Type B pancreatic cell (in vitro differentiated cells): ENCODE measurements at places on chromosomes 1 and 21.
A peak's percentile ranks its signal among the peaks of the same experiment; 100 is the strongest.

- DNase-seq: peak; percentile 72
- peak overlapping the region; percentile 96 for H3K4me3 ChIP-seq
- peaks cover 52% of the 10 kb centered on the region for H3K4me1 ChIP-seq
- peak overlapping the region; percentile 99 for H3K27ac ChIP-seq
These were observed 6.7 kb downstream of the LMO4 start for GRCh38 chr1:87335175-87335884.

DNA sequence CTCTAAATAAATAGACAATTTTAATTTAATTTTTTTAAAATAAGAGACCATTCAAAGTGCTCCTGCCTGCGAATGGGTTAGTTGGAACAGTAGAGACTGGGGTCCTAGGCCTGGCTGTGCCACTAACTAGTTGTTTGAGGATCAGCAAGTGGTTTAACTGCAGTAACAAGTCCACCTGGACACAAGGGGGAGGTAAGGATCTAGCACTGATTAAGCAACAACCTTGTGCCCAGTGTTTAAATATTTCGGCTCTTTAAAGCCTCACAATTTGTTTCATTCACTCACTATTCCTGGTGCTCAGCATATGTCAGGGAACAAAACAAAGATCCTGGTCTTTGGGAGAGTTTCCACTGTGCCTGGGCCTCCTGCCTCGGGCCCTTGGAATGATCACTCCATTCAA is 1.6 kb upstream of the AGT start:
- no peak for DNase-seq
- no peaks in the 10 kb centered on the region for H3K36me3 ChIP-seq
- no peak overlapping the region for H3K27ac ChIP-seq
- H3K4me3 ChIP-seq: no peak overlapping the region
- H3K27me3 ChIP-seq: no peaks in the 10 kb centered on the region

GRCh38 chr1:245832771-245833527 is 674.1 kb downstream of the SMYD3 start:
- no peak overlapping the region for H3K27ac ChIP-seq
- H3K4me1 ChIP-seq: peaks cover 9% of the 10 kb centered on the region
- no peaks in the 10 kb centered on the region for H3K27me3 ChIP-seq
- H3K36me3 ChIP-seq: no peaks in the 10 kb centered on the region
- no peak for DNase-seq

GRCh38 chr1:31781756-31782371 is 17.7 kb upstream of the ADGRB2 start:
- peak overlapping the region; percentile 46 for H3K27ac ChIP-seq
- DNase-seq: no peak

DNA sequence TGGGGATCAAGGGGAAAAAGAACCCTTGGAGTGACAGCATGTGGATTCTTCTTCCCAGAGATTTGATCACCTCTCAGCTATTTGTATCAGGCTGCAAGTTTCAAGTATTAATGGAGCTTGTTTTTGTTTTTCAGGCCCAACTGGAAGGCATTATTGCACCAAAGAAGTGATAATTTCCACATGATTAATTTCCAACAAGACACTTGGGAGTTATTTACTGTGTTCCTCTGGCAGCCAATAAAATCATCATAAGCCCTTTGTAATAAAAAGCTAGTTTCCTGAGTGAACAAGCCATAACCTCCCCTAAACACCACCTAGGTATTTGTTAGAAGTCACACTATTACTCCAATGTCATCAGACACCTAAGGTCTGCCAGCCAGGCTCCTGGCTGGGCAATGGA is 8.2 kb downstream of the DNALI1 start:
- no peak overlapping the region for H3K4me3 ChIP-seq
- no peak for DNase-seq
- no peak overlapping the region for H3K27ac ChIP-seq
- H3K36me3 ChIP-seq: peaks cover 13% of the 10 kb centered on the region
- no peaks in the 10 kb centered on the region for H3K4me1 ChIP-seq

GRCh38 chr1:205446828-205447227 is 9.0 kb downstream of the BLACAT1 start:
- peak overlapping the region; percentile 96 for H3K4me3 ChIP-seq
- H3K36me3 ChIP-seq: peaks cover 6% of the 10 kb centered on the region
- H3K27ac ChIP-seq: peak overlapping the region; percentile 96
- no peak for DNase-seq
- H3K4me1 ChIP-seq: peaks cover 71% of the 10 kb centered on the region

GRCh38 chr1:219058891-219059820 is 114.5 kb upstream of the LYPLAL1 start:
- H3K36me3 ChIP-seq: no peaks in the 10 kb centered on the region
- no peak for DNase-seq
- H3K4me1 ChIP-seq: no peaks in the 10 kb centered on the region
- no peaks in the 10 kb centered on the region for H3K27me3 ChIP-seq

- DNase-seq: no peak
- no peak overlapping the region for H3K27ac ChIP-seq
- H3K27me3 ChIP-seq: no peaks in the 10 kb centered on the region
These were observed 104.7 kb upstream of the RGS18 start for GRCh38 chr1:192053531-192053971.

GRCh38 chr1:111906816-111907215 is 82.7 kb downstream of the KCND3 start:
- no peaks in the 10 kb centered on the region for H3K36me3 ChIP-seq
- peaks cover 35% of the 10 kb centered on the region for H3K27me3 ChIP-seq
- no peak overlapping the region for H3K4me3 ChIP-seq
- H3K4me1 ChIP-seq: no peaks in the 10 kb centered on the region
- no peak for DNase-seq

GRCh38 chr1:215651867-215652266 is 84.8 kb downstream of the KCTD3 start:
- no peak overlapping the region for H3K4me3 ChIP-seq
- no peak overlapping the region for H3K27ac ChIP-seq
- no peak for DNase-seq
- H3K27me3 ChIP-seq: peaks cover 10% of the 10 kb centered on the region

DNA sequence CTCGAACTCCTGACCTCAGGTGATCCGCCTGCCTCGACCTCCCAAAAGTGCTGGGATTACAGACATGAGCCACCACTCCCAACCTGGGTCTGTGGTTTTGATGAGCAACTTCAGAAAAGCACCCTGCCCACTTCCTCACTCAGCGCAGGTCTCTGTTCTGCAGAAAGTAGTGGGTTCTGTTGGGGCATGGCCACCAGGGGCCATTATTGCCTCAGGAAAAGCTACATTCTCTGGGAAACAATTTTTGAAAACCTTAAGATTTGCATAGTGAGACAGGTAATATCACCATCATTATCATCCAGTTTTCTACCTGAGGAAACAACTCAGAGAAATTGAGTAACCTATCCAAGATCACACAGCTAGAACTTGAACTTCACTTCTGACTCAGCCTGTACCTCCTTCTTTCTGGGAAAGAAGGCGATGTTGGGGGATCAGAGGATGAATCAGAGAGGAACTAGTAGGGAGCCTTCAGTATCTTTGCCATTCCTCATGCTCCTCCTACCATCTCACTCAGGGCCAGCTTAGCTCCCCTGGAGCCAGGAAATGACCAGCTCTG is 7.1 kb upstream of the NES start:
- no peak for DNase-seq
- H3K4me1 ChIP-seq: peaks cover 6% of the 10 kb centered on the region
- H3K36me3 ChIP-seq: no peaks in the 10 kb centered on the region
- H3K4me3 ChIP-seq: no peak overlapping the region
- peaks cover 32% of the 10 kb centered on the region for H3K27me3 ChIP-seq
- H3K27ac ChIP-seq: no peak overlapping the region

DNA sequence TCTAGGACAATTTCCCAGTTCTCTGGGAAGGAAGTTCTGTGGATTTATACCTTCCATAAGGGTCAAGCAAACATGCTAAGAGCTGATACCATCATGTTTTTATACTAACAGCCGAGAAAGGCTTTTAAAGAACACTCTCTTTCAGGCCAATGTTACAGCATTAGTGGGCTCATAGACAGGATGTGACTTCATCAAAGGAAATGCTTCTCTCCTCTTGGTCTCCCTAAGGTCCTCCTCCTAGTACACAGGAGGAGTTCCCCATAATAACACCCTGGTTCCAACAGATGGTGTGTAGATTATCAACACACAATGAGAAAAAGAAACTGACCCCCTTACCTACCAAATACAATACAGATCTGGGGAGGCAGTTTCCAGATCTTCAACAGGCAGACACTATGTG is 26.7 kb upstream of the GLIS1 start:
- H3K27me3 ChIP-seq: no peaks in the 10 kb centered on the region
- no peak overlapping the region for H3K27ac ChIP-seq
- peaks cover 4% of the 10 kb centered on the region for H3K36me3 ChIP-seq
- H3K4me1 ChIP-seq: peaks cover 3% of the 10 kb centered on the region
- H3K4me3 ChIP-seq: no peak overlapping the region
- no peak for DNase-seq

DNA sequence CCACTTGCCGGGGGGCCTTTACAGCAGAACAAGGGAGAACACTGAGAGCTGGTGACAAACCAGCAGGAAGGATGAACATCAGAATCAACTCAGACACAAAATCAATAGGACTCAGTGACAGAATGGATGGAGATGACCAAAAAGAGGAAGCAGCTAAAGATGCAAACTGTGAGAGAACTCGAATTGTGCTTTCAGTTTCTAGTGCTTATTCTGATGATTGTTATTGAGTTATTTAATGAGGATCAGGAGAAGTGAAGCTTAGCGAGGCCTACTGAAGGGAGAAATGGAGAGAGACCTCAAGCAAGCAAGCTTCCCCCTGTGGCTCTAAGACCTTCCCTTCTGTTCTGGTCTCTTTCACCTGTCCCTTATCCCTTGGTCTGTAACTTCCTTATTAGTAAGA is 30.3 kb upstream of the TMEM125 start:
- DNase-seq: no peak
- no peaks in the 10 kb centered on the region for H3K36me3 ChIP-seq
- no peak overlapping the region for H3K27ac ChIP-seq
- no peak overlapping the region for H3K4me3 ChIP-seq
- H3K27me3 ChIP-seq: no peaks in the 10 kb centered on the region

DNA sequence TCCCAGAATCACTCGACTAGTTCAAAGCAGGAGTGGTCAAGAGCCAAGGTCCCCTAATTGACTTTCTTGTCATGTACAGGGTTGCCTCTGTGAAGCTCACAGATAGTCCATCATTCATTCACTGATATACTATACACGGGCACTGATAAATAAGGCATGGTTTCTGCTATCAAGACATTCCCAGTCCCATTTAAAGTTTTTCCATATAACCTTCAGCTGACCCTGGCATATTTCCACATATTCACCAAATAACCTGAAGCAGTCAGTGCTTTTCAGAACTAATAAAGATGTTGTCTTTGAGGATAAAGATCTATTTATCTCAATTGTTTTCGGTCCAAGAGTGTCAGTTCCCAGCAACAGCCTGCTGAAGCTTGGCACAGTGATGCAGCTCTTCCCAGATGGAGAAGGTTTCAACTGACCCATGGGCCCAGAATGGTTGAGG is 173.4 kb downstream of the ZZZ3 start:
- H3K36me3 ChIP-seq: no peaks in the 10 kb centered on the region
- peaks cover under 1% of the 10 kb centered on the region for H3K4me1 ChIP-seq
- no peak for DNase-seq
- no peak overlapping the region for H3K27ac ChIP-seq

GRCh38 chr1:42518908-42519307 is 55.8 kb downstream of the CCDC30 start:
- DNase-seq: no peak
- H3K27me3 ChIP-seq: no peaks in the 10 kb centered on the region
- H3K36me3 ChIP-seq: peaks cover 12% of the 10 kb centered on the region
- no peaks in the 10 kb centered on the region for H3K4me1 ChIP-seq
- no peak overlapping the region for H3K27ac ChIP-seq

DNA sequence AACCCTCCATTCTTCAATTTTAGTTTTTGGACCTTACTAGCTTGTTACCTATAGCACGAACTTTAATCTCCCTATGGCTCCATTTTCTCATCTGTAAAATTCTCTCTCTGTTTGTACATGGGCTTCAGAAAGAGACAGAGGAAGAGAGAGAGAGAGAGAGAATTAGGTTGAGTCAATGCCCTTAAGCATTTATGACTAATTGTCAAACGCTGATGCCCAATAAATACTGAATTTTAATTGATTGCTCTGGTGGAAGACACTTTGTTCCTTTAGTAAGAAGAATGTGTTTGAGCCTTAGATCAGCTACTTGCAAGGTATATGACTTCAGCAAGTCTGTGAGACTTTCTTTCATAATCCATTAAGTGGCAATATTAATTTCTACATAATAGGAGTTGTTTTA is 743.1 kb upstream of the ADGRL4 start:
- H3K36me3 ChIP-seq: no peaks in the 10 kb centered on the region
- H3K27ac ChIP-seq: no peak overlapping the region
- H3K4me3 ChIP-seq: no peak overlapping the region
- no peaks in the 10 kb centered on the region for H3K27me3 ChIP-seq

- no peak overlapping the region for H3K27ac ChIP-seq
- no peak for DNase-seq
- H3K36me3 ChIP-seq: no peaks in the 10 kb centered on the region
- H3K27me3 ChIP-seq: no peaks in the 10 kb centered on the region
These were observed 46.5 kb downstream of the MORN1 start for GRCh38 chr1:2344744-2345296.
